ENCODE measurements at places on chromosomes 6 and 20.

- no peak for DNase-seq
Measured at GRCh38 chr6:123332070-123332469, 304.7 kb downstream of the TRDN start.

- DNase-seq = no peak
Measured at GRCh38 chr6:113004470-113005270, 657.5 kb downstream of the RFPL4B start.

GRCh38 chr20:55746723-55747122, 258.6 kb downstream of the CBLN4 start:
- DNase-seq = no peak

- DNase-seq = no peak
Measured at GRCh38 chr6:10310826-10311225, 104.0 kb downstream of the TFAP2A start.

DNA sequence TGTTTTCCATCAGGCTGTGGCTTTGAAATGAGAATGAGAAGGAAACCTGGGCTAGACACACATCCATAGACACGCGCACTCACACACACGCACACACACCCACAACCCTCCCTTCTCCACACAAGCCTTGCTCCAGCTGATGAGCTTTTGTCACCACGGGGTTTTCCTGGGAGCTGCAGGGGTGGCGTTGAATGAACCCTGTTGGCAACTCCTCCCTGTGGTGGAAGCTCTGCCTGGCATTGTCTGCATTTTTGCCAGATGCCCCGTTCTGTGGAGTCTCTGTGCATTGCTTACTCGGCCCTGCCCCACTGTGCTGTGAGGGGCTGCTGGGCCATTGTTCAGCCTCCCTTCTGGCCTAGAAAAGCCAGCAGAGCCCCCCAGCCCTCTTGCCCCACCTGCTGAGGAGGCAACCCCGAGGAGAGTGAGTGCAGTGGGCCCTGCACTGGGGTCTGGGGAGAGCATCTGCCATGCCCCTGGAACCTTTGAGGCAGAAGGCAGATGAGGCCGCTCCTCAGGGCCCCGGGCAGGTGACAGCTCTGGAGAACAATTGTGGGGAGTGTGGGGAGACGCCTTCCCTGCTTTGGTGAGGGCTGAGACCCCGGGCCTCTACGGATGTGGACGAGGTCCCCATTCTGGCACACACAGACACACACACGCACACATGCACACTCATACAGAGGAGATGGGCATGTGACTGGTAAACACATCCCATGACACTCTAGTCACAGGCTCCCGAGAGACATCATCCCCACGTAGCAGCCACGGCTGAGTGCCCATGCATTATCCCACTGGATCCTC, 9.9 kb downstream of the ADIG start:
- no peak for DNase-seq

DNA sequence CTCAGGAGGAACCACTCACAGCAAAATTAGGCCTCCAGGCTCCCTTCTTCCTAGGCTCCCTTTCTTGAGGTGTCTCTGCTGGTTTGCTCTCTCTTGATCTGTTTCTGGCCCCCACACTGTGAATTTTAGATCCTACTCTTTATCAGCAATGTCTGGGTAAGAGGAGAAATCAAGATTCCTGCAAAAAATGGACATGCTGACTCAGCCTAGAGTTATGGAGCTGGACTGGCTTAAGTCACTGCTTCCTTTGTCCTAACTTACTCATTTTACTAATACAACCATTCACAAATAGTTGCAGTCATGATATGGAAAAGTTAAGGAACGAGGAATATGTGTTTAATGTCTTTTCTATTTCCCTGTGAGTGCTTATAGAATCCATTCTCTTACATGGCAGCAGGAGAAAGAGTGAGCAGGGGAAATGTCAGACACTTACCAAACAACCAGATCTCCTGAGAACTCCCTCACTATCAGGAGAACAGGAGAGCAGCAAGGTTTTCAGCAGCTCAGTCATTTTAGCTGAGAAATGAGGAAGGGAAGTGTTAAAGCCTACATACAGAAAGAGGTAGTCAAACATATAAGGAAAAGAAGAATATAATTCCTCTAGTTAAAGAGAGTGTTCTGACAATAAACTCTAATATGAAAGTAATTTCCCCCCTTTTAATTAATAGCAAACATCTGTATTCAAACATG, 160.8 kb downstream of the PDE7B start:
- no peak for DNase-seq

DNA sequence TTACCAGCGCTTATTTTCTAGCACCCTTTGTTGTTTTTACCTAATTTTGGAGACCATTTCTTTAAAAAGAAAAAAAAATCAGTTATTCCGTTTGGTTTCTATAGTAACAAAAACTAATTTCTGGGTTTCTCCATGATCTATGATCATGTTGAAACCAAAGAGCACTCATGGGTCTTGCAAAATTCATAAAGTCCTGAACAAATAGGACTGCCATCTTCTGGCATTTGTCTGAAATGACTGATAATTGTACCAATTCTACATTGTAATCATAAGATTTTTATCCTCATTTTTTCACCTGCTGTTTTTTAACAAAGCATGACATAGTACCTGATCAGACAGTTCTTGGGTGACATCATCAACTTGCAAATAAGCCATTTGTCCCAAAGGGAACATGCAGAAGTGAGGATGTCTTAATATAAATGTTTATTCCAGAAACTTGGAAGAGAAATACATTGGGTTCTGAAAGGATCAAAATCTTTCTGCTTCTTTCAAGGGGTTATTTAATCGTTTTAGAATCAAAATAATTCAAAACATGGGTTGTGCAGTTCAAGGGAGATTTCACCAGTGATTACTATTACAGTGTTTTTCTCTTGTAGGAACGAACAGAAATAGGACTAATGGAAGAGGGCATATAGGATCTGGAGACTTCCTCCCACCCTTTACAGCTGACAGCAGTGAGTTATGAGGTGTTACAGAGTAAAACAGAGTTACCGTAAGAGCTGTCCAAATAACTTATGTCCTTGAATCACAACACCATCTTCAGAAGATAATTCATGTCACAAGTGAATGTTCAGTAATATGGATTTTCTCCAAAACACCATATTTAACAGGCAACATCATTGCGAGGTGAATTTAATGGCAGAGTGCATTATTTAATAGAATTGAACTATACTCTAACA, 87.1 kb upstream of the GJE1 start:
- DNase-seq = no peak

DNA sequence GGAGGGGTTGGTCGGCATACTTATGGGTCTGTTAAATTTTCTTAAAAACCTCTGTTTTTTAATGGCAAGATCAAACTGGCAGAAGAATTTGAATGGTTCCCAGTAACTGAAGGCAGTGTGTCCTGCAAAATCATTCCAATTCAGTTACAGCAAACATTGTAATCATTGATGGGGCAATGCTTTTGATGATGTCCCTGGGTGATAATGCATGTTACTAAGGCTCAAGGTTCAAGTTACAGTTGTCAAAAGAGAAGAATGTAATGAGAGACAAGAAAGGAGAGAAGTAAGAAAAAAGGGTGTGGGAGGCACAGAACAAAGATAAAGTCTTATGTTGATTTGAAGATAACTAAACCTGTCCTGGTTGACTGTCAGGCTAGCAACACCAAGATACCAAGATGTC, 54.9 kb downstream of the CEP162 start:
- DNase-seq = no peak

- DNase-seq = no peak
Measured at GRCh38 chr20:38573413-38573812, 7.6 kb upstream of the ADIG start.

DNA sequence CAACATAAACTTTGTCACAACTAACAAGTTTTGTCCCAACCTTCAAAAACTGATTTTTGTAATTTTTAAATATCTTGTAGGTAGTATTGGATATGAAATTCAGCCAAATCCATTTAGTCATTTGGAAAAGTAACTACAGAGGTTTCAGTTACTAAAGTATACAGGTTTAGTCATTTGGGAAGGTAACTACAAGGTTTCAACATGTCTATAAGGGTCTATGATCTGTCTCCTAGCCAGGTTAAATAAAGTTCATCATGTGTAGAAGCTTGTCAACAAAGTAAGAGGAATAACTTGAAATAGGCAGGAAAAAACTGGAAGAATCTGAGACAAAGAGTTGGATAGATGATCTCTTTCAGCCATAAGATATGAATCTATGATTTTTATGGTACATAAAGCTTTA, 229.8 kb downstream of the COL12A1 start:
- DNase-seq = no peak

GRCh38 chr6:53725791-53726575, 60.4 kb upstream of the KLHL31 start:
- no peak for DNase-seq

DNA sequence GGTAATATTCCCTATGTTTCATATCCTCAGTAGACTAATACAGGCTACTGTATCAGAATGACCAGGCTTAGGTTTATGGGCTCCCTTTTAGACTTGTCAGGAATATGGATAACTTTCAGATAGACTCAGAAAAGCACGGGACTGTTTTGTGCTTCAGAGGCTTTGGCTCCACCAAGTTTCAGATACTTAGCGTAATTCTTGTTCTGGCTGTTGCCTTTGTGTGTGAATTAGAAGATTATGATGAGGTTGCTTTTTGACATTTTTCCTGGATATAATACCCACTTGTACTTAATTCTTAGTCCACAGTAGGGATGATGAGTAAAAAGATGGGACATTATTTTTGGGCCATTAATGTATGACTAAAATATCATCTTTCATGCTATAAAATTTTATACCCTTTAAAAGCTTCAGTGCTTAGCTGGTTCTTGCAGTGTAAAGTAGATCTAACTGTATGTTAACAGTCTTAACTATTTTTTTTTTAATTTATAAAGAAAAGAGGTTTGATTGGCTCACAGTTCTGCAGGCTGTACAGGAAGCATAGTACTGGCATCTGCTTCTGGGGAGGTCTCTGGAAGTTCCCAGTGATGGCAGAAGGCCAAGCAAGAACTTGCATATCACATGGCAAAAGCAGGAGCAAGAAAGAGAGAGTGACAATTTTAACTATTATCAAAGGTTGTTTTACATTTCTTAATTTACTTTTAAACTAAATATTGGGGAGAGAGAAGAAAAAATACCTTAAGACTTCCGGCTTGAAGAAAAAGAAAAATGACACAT, 120.7 kb downstream of the ZFAND3 start:
- no peak for DNase-seq

GRCh38 chr6:17218023-17218748, 63.0 kb upstream of the RBM24 start:
- no peak for DNase-seq

DNA sequence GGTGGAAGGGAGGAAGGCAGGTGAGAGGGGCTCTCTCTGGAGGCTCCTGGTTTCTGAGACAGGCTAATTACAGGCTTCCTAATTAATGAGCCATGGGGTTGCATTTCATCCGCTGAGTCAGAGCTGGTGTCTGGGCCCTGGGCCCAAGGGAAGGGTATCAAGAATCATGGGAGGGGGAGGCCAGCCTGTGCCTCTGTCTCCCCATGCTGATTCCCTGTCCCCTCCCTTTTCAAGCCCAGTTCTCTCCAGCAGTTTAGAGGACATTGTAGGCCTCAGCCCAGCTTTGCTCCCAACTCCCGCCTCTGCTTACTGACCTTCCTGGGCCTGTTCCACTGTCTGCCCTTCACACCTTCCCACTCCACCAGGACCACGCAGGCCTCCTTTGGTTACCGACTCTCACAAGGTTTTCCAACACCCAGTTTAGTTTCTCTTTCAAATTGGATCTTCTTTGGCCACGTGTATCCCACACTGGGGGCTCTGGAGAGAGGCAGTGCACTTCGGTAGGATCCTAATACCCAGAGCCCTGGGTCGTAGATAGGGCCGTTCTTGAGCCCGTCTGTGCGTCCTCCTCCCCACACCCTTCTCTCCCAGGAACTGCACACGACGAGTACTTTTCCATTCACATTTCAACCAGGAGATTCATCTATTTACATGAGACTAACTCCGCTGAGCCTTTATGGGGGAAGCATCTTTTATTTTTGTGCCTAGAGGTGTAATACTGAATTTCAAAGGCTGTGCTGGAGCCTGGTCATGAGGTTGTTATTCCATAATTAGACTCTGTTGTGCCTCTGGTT, 18.2 kb upstream of the AVP start:
- DNase-seq = no peak

- no peak for DNase-seq
Measured at GRCh38 chr20:43723186-43723585, 3.6 kb downstream of the GTSF1L start.

- no peak for DNase-seq
Measured at GRCh38 chr6:144338951-144339700, 54.0 kb downstream of the UTRN start.

GRCh38 chr6:126054258-126054702, 67.9 kb downstream of the TRMT11 start:
- no peak for DNase-seq

DNA sequence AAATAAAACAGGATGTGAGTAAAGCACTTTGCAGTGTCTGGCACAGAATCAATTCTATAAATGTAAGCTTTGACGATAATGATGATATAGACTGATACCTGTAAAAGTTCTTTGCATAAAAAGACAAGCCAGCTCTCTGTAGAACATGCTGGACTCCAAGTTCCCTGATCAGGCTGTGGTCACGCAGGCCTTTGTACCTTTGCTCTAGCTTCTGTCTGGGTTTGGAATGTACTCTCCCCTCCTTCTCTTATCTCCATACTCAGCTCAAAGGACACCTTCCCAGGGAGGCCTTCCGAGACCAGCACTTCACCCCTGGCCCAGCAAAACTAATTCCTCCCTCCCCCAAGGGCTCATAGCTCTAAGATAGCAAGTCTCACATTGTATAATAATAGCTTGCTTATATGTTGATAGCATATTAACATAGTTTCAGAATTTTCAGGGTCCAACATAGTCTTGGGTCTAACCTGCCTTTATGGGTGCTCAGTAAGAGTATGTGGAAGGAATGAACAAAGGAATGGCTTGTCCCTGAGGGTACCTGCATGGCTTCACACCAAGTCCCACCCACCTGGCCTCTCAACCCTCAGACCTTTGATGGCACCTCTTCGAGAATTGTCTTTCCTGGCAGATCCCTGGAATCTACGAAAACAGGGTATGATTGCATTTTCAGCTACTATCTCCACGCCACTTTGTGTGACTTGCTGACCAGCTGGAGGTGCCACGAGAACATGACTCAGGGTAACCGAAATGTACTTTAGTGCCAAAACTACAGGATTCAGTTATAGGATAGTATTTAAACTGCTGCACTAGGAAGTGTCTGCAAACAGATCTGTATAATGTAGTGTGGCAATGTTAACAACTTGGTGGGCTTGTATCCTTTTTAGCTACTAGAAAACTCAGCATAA, 41.7 kb upstream of the PIM1 start:
- DNase-seq = no peak

- DNase-seq = no peak
Measured at GRCh38 chr6:20686142-20686541, 151.9 kb downstream of the CDKAL1 start.

- DNase-seq = no peak
Measured at GRCh38 chr6:106747139-106747538, 117.8 kb downstream of the QRSL1 start.

GRCh38 chr6:1864496-1864895, 254.8 kb downstream of the FOXC1 start:
- no peak for DNase-seq
